T follicular helper cell (primary cell): ENCODE measurements at places on chromosomes 11 and 22.

GRCh38 chr11:110141812-110142211 is 48.6 kb downstream of the ZC3H12C start:
- DNase-seq = no peak

GRCh38 chr11:29641201-29641600 is 375.6 kb downstream of the KCNA4 start:
- no peak for DNase-seq

DNA sequence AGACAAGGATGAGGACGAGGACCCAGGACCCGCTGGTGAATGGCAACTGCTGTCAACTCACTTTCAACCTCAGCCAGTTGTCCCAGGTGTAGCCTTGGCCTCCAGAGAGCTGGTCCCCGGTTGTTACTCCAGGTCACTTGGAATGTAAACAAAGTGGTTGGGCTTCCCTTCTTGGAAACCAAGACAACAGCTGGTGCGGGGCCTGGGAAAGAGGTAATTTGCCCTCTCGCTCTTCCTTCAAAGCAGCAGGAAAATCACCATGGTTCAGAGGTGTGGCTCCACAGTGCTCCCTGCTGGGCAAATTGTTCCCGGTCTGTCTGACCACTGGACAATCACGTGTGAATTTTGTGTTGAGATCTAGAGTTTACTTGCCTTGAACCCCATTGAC is 15.0 kb downstream of the SLC1A2 start:
- no peak for DNase-seq

DNA sequence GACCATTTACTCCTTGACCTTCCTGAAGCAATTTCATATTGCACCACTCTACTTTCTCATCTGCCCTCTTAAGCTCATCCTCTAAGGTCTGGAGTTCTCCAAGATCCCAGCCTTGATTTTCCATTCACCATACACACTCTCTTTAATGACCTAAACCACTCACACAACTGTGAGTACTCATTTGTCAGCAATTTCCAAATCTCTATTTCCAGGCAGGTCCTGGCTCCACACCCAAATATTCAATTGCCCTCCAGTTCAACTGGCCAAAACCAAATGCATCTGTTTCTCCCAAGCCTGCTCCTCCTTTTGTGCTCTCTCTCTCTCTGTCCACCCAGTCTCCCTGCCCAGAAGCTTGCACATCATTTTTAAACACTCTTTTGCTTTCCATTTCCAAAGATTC is 39.6 kb downstream of the NEU3 start:
- no peak for DNase-seq

DNA sequence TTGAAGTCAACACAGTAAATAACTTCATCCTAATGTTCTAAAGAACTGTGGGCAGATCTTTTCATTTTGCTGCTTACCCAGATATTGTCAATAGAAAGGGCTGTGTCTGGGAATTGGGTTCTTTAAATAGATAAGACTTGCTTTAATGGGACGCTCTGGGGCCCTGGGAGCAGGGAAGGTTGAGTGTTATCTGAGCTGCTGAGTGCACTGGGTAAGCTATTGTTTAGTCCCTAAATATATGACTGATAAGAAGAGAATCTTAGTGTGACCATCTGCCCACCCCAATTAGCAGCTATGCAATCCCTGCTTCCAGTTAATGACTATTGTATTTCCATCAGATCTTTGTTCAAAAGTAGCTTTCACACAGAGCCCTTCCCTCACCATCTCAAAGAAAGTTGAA is 44.4 kb downstream of the ARHGAP42 start:
- no peak for DNase-seq

GRCh38 chr22:39325392-39325932 is 6.0 kb upstream of the RPL3 start:
- no peak for DNase-seq

DNA sequence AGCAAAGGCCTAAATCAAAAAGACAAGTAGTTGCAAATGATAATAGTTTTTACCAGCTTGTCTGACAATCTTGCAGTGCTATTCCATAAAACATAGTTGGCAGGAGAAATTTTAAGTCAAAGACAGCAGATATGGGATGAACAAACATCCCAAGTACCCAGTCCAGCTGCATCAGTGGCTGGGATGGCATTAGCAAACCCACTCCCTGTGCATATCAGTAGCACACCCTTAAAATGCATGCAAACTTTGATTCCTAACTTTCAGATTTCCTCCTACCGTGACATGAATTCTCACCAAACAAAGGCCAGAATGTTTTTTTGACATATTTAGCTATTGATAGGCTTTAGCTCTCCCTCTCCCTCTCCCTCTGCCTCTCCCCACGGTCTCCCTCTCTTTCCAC is 27.8 kb upstream of the CCDC86 start:
- no peak for DNase-seq

DNA sequence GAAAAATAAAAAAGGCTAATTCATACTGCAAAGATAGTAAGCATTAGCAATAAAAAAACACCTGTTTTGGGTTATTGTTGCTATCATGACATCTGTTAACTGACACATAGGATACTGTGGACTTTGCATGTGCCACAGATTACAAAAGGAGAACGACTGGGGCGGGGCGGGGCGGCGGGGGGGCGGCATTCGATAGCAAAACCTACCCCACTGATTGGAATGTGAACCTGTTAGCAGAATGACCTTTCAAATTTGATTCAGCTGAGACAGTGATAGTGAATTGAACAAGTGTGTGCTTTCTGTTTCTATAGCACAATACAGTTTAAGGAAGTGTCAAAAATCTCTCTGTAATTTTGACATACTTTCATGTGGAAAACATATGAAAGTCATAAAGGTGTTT is 14.9 kb downstream of the MMP20 start:
- no peak for DNase-seq

DNA sequence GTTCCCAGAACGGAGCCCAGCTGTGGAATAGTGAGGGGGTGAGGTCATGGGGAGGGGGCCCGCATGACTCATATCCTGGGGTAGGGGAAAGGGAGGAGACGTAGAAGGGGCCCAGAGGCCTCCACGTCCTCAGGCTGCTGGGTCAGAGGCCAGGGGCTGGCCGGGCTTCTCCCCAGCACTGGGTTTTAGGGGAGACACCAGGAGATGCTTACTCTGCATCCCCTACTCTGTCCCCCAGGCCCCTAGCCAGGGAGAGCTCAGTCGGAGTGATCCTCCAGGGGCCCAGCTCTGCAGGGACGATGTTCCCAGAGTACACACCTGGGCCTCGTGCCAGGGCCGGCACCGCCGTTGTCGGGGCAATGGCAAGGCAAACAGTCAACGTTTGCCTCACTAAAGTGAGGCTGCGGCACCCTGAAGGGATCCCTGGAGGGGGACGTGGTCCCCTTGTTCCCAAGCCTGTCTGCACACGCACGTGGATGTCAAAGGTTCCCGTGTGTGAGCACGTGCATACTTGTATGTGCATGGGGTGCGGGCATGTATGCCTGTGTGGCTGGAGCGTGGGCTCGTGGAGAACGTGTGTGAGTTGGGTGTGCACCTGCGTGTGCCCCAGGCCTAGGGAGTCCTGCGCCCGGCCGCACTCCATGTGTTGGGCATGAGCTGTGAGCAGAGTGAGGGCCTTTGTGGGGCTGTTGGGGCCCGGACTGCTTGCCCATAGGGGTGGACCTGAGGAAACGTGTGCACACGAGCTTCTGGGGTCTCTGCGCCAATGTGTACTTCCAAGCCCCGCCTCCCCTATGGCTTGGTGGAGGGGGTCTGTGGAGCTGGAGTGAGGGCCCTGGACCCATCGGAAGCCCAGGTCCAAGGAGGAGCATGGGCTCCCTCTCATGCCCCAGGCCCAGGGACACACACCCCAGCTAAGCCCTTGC is 14.2 kb downstream of the PRR33 start:
- DNase-seq = no peak

DNA sequence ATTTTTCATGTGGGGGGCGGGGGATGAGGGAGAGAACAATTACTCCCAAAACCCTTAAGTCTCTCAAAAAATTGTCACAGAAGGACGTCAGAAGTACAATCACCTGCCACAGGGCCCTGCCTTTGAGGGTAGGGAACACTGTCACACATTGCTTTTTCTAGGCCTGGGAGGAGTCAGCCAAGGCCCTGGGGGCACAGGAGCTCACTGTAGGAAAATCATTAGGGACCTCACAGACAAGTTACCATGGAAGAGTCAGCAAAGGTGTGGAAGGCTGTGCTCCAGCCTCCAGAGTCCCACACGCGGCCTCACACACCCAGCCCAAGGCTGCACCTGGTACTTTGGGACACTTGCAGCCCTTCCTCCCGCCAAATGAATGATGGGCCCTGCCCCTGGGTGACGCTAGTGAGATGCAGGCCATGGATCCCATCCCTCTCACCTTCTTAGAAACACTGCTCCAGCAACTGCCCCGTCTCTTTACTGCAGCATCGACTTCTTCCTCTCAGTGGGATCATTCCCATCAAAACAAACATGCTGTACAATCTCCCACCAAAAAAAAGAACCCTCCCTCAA is 3.3 kb downstream of the PLEKHA7 start:
- DNase-seq = no peak

- DNase-seq = no peak
Observed at GRCh38 chr11:122749005-122749687, 89.2 kb upstream of the CRTAM start.

DNA sequence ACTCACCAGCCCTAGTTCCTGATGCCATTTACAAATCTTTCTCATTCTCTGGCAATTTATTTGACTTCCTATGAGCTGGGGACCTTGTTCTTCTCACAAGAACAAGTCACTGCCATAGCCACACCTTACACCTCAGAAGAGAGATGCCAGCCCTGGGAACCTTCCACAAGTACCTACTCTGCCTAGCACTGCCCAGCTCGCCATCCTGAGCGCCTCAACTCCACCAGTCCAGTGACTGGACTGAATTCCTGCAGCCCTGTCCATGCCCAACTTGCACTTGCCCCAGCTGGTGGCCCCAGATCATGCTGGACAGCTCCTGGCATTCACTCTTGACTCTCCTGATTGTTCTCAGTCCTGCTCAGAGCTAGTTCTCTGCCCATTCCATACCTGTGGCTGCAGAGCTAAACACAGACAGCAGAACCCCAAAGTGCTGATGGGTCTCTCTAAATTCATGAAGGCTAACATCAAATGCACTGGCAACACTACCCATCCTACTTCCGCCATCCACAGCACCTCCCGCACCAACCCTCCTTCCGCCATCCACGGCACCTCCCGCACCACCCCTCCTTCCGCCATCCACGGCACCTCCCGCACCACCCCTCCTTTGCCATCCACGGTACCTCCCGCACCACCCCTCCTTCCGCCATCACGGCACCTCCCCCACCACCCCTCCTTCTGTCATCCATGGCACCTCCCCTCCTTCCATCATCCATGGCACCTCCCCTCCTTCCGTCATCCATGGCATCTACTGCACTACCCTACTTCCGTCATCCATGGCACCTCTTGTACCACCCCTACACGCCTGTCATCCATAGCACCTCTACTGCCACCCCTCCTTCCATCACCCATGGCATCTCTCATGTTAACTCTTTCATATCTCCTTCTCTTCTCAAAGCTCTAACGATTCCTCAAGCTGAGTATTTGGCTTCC is 23.6 kb upstream of the SLC25A1 start:
- no peak for DNase-seq

GRCh38 chr11:111450480-111451320 is 61.5 kb downstream of the BTG4 start:
- no peak for DNase-seq

GRCh38 chr22:48434156-48434867 is 1393.4 kb downstream of the BRD1 start:
- DNase-seq = no peak

- no peak for DNase-seq
Observed at GRCh38 chr11:72333661-72334060, 89.7 kb upstream of the PHOX2A start.

GRCh38 chr11:83908298-83908856 is 622.2 kb upstream of the CCDC90B start:
- no peak for DNase-seq

DNA sequence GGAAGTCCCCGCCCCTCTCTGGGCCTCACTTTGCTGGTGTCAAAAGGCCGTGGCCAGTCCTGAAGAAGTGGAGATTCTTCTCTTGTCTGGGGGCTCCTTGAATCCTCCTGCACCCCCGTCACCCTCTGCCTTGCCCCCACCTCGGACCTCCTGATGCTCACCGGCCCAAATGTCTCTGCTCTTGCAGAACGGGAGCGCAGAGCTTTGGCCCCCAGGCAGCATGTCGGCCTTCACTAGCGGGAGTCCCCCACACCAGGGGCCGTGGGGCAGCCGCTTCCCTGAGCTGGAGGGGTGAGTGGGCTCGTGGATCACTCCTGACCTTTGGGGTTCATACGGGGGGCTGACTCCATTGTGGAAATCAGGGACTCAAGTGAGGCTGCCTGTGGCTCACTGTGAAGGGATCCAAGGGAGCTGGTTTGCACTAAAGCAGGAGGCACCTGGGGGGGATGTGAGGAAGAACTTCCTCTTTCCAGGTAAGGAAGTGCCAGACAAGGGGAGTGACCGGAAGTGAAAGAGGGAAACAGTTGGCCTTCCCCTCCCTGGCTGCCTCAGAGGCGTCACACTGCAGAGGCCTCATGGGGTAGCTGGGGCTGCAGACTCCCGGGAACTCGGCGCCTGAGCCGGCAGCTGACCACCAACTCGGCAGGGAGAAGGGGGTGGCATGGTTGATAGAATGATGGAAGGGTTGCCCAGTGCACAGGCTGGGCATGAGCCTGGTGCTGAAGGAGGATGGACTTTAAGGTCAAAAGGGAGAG is 23.1 kb downstream of the CSF2RB start:
- no peak for DNase-seq

GRCh38 chr22:17827466-17827865 is 53.2 kb upstream of the BID start:
- DNase-seq = no peak

GRCh38 chr11:132278801-132279574 is 908.6 kb downstream of the NTM start:
- no peak for DNase-seq

DNA sequence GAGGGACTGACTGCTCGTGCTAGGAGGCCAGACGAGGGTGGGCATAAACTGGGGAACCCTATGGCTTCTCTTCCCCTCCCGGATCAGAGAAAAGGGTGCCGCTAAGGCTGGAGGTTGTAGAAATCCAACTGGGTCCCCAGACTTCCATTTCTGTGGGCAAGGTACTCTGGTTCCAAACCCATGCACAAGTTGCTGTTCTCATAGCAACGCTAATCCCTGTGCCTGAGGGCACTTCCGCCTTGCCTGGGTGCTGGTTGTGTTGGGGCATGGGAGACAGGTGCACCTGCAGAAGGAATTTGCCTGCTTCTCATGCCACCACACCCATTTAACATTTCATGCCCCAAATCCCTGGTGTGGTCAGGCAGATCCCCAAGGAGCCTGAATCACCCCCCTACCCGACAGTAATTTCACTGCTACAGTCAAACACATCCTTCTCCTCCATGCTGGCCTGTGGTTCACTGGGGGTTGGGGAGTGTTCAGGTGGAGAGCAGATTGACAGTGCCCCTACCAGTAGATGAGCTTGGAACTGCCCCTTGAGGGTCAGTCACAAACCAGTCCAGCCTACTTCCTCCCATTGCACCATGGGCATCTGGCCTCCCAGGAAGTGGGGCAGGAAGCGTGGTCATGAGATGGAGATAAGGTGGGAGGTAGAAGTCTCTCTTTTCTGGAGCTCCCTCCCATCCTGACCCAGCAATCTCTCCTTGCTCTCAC is 1.2 kb downstream of the C2CD2L start:
- DNase-seq = no peak

GRCh38 chr11:88619656-88620385 is 282.3 kb upstream of the CTSC start:
- no peak for DNase-seq

- DNase-seq = no peak
Observed at GRCh38 chr22:18085188-18085587, 7.4 kb downstream of the PEX26 start.
